ENCODE measurements at places on chromosomes 1 and 21.

- DNase-seq = peak; percentile 78
These were observed 491.0 kb downstream of the MATN1 start for GRCh38 chr1:30232288-30232899.

DNA sequence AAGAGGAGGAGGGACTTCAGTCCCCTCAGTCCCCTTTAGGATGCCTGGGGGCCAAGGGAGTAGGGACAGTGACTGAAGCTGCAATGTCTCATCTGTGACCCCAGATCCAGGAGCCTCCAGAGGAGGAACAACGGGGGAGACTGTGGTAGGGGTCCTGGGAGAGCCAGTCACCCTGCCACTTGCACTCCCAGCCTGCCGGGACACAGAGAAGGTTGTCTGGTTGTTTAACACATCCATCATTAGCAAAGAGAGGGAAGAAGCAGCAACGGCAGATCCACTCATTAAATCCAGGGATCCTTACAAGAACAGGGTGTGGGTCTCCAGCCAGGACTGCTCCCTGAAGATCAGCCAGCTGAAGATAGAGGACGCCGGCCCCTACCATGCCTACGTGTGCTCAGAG is 18.3 kb downstream of the LY9 start:
- no peak for DNase-seq

DNA sequence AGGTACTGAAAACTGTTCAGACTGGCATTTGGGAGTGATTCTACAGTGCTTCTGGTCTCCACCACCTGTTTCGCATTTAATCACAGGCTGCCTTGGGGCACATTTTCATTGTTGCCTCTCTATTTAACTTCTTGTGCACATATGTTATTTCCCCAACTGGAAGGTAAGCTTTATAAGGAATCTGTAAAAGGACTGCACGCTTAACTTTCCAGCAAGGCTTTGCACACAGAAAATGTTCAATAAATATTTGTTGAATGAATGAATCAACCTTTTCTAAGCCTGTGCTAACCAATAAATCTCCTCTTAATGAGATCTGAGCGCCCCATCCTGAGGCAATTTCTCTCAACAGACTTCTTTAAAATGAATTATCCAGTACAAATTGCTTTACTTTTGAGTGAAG is 84.3 kb upstream of the ARHGAP29 start:
- no peak for DNase-seq

DNA sequence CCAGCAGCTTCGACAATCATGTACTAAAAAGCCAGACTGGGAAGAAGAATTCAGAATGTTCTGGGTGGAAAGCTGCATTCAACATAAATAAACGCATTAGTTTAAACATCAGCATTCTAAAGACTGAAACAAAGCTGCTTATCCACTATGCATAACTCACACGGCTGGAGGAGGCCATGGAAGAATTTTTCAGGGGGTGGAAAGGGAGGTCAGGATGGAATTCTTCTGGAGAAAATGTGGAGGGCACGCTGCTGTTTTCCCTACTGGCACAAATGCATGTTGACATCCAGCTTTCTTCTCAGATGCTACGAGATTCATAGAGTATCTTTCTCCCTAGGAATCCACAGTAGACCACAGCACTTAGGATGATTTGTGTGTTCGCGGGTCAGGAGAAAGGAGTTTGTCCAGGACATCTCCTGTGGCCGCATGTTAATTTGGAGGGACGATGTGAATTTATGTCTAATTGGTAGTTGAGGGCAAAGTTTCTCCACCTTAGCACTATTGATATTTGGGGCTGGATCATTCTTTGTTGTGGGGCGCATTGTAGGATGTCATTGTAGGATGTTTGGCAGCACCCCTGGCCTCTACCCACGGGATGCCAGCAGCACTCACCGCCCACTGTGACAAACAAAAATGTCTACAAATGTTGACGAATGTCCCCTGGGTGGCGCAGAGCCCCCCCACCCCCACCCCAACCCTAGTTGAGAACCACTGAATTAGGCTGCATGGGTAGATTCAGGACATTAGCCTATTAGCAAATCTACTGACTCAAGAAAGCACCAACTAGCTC is 86.5 kb upstream of the KAZN start:
- DNase-seq = no peak

DNA sequence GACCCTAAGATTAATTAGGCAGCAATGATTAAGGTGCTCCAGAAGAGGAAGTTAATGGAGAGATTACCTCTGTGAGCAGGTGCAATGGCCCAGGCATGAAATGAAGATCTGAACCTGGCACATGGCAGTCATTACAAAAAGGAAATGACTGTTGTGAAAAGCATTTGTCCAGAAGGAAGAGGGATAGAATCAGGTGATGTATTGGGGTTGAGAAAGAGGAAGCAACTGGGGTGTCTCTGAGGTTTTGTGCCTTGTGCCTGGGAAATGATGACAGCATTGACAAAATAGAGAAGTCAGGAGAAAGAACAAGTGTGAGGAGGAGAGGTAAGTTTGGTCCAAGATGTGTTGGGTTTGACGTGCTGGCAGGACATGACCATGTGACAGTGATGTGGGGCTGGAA is 5.6 kb downstream of the CRCT1 start:
- DNase-seq = no peak

GRCh38 chr1:22132517-22133235 is 10.2 kb downstream of the WNT4 start:
- no peak for DNase-seq

GRCh38 chr1:226350519-226350865 is 41.5 kb upstream of the LIN9 start:
- DNase-seq = no peak

GRCh38 chr1:109020693-109021257 is 21.1 kb downstream of the WDR47 start:
- no peak for DNase-seq

- DNase-seq = no peak
These were observed 827 bp downstream of the RFX5 start for GRCh38 chr1:151346082-151346768.

DNA sequence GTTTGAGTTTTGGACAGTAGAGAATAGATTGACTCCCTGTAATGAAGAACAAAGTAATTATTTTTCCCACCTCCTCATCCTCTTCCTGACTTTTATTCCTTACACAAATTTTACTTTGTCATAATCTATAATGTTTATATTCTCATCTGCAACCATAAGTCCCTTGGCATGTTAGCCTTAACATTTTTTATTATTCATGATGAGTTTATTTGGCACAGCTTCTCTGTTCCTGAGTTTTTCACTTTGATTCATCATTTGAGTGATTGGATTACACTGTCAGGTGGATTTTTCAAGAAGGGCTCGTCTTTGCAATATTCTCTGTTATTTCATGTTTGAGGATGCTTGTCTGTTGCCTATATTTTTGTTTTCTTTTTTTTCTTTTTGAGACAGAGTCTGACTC is 35.7 kb downstream of the TNFRSF8 start:
- no peak for DNase-seq
